ENCODE measurements at places on chromosomes 1 and 21.

DNA sequence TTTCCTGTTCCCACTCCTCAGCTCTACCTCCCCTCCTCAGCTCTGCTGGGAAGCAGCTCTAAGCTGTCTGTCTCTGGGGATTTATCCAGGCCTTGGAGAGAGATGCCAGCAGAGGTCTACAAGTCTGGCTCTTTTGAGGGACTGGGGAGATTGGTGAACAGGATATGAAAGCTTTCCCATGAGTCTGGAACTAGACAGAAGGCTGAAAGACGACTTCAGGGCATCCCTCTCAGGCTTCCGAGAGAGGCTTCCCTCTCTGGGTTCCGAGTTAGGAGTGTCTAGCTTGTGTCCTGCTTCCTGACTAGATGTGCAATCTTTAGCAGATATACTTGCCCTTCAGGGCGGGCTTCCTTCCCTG lies 733 bp downstream of the TMEM35B start:
- no peak for DNase-seq

DNA sequence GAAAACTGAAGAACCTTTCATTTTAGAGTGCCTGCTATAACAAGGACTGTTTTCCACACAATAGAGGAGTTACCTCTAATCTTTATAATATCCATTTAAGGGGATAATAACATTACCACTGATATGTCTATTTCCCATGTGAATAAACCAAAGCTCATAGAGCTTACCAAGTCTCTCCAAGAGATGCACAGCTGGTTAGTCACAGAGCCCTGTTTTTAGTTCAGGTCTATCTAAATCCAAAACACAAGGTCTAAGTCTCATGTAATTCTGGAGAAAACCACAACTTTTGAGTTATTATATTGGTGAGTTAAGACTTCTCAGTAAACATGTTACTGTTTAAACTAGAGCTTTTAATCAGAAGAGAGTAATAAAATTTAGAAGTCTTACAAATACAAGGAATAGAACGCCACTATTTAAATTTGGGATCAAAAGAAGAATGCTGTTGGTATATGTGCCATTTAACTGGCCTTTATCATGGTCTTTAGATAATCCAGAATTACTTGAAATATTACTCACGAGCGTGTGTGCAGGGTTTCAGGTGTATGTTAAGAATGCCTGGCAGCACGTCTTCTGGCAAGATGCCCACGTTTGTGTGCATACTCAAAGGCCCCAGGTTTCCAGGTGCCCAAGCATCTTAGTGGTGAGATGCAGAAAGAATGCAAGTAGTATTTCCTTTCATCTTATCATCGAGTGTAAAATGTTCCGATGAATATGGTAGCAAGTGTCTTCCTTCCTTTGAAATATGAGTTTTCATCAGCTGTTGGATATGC lies 190.6 kb downstream of the FMN2 start:
- DNase-seq, result no peak

DNA sequence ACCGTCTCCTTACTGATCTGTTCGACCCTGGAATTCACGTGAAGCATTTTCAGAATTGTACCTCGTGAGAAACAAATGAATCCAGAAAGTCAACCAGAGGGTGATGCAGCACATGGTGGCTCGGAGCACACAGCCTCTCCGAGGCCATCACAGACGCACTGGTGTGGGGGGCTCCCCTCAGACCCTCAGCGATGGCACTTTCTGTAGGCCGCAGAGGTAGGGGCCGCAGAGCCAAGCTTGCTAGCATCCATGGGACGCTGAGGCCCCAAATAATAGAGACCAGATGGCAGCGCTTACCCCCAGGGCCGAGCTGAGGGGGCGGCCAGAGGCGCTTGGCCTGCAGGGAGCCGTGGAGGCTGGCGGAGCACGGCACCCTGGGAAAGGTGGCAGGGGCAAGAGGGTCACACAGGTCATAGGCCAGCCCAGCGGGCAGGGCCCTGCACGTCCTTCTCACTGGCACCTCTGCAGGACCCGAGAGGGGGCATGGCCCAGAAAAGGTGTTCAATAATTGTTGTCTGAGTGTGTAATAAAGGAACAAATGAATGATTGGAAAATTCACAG lies 28.1 kb upstream of the COL6A2 start:
- no peak for DNase-seq

GRCh38 chr1:223620297-223620897 lies 45.1 kb downstream of the CAPN8 start:
- DNase-seq, result no peak

DNA sequence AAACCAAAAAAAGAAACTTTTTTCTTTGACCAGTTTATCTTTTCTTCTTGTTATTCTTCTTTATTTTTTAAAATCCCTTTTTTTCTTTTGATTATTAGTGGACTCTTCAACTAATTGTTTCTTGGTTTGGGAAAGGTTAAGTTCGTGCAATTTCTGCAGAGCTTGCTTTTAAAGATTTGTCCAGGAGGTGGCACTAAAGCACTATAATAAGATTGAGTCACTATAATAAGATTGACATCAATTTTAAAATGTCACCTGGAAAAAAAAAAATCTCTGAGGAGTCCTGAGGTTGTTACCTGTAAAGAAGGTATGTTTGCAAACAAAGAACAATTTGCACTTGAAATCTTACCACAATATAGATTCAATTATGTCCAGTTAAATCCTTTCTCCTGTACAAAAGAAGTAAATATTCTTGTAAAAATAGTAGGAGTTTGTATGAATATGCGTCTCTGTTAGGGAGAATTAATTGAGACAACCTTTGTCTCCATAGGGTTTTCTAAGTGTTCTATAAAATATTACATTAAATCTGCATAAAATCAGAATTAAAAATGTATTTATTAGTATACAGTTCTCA lies 166.7 kb downstream of the ADGRL4 start:
- DNase-seq, result no peak

GRCh38 chr1:177925006-177925405 lies 44.9 kb downstream of the SEC16B start:
- no peak for DNase-seq

DNA sequence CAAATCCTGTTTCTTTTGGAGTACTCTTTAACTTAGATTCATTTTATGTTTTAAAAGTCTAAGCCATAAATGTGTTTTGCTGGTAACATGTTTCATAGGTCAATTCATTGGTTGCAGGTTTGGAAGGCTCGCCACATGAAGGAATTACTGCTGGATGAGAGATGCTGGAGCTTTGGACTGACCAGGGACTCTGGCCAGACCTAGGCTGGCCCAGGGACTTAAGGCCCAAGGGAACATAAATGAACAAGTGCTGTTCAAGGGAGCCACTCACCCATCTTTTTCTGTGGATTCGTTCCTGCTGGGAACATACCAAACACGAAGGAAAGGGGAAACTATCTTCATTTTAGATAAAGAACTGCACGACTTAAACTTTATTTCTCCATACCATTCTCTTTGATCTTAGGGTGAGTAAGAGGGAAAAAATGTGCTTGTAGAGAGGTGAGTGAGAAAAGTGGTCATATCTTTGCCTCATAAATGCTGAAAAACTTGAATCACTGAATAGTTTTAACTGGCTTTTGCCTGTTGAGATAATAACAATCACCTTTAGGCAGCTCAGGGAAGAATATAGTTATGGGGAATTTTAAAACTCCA lies 15.3 kb upstream of the SHCBP1L start:
- DNase-seq, result no peak

DNA sequence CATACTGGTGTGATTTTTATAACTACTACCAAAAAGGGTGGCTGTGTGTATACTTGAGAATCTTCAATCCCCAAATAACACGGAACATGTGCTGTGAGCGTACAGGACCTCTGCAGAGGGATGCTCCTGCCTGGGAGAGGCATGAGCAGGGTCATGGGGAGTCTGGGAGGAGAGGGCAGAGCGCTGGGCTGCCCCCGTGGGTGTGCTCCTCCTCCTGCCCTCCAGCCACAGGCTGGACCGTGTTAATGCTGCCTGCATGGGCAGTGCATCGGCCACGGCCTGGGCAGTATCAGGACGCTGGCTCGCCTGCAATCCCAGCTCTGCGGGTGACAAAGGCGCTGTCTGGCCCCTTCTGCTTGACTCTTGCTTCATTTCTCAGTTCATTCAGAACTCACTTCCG lies 6.2 kb downstream of the CEP104 start:
- no peak for DNase-seq

- DNase-seq, result no peak
Measured at GRCh38 chr1:246800756-246801155, 76.5 kb downstream of the SCCPDH start.

DNA sequence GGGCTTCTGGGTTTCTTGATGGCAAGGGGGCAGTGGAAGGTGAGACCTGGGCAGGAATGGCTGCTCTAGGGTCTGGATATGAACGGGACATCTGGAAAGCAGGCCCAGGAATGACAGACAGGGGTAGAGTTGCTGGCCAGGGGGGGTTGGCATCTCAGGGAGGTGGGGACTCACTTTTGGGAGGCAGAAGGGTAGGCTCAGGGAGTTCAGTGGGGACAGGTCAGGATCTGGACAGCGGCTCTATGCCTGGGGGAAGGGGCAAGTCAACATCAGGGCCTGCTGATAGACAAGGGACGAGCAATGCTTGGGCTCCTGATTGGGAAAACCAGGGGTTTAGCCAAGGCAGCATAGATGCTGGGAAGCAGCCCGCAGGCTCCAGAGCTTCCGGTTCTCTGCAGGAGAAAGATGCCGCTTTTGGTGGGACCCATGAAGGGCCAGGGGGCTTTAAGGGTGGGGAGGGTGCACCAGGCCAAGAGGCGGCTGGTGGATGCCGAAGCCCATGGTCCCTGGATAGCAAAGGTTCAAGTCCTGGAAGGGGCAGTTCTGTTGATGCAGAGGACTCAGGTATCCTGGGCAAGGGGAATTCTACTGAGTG lies 21.9 kb downstream of the IGFN1 start:
- DNase-seq, result no peak

DNA sequence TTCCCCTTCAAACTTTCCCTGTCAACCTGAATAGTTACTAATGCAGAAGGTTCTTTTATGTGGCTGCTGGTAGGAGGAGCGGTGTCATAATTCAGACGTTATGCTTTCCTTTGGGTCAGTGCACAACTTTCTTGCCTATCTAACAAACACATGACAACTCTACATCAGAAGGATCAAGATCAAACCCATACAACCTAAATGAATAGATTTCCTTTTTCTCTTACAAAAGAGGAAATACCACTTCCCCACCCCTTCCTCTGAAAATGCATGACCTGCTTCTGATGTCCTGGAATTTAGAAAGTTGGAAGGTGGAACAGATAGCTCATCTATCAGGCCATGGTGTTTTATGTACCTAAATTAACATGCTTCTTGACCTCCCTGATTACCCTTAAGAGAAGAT lies 75.7 kb upstream of the ADGRL4 start:
- no peak for DNase-seq

GRCh38 chr1:76546354-76546933 lies 320.8 kb upstream of the ST6GALNAC5 start:
- DNase-seq, result no peak

DNA sequence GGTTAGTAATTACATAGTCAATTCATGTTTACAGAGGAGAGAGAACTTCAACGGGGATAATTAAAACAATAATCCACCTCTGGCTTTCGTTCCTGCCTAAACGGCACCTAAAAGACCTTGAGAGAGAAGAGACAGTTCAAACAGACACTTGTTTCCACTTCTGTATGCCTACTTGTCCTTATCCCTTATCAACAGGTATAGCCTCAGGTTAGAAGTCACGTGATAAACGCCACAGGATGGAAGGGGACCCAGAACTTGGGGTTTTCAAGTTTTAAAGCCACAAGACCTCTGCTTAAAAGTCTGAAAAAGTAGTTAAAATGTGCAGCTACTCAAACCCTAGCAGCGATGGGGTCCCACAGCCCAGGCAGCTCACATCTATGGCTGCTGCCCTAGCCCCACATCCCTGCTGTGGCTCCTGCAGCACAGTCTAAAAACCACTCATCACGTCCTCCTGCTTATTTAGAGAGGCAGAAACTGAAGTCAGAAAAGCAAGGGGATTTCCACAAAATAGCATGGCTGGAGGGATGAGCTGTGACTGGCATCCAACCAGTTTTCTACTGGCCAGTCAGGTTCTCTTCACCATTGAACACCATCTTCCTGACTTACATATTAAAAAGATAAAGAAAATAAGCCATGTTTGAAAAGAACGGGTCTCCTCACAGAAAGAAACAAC lies 51.2 kb upstream of the SEC16B start:
- no peak for DNase-seq

DNA sequence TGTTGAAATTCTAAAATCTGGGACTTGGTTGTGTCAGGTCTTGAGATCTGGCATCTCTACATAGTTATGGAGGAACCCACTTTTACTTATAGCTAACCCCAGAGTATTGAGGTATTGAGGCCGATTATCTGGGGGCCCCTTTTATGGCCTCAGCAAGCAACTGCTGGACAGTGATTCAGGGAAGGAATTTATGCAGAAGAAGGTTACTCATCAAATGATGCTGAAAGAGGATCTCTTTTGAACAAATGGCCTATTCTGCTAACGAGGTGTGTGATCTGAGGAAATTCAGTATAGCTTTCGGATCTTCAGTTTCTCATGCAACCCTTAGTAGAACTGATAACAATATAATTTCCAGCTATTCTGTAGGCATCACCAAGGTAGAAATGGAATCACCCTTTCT lies 239.9 kb downstream of the PAPPA2 start:
- DNase-seq, result no peak

DNA sequence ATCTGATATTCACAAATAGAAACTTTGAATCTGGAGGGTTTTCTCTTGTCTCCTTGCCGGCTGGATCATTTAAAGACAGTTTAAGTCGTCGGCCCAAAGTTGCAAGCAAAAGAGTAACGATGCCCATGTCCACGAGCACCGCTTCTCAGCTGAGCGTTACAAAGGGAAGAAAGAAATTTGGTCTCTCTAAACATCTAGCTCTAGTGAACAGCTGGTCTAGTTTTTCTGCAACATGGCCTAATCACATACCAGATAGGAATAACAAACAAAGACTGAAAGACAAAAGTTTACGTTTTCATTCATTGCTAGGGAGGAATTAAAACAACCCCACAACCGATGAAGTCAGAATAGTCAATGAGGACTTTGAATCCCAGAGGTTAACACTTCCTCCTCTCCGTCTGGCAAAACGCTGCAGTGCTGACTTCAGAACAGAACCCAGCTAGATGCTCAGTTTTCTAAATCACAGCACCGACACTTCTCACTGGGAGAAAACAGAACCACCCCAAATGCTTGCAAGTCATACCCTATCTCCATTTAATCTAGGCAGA lies 69.4 kb downstream of the NTPCR start:
- no peak for DNase-seq

DNA sequence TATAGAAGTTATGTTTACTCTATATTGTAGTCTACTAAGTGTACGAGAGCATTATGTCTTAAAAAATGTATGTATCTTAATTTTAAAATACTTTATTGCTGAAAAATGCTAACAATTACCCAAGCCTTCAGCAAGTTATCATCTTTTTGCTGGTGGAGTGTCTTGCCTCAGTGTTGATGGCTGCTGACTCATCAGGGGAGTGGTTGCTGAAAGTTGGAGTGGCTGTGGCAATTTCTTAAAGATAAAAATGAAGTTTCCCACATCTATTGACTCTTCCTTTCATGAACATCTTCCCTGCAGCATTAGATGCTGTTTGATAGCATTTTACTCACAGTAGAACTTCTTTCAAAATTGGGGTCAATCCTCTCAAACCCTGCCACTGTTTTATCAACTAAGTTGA lies 95.8 kb downstream of the CDC7 start:
- DNase-seq, result no peak
